Stimulated activated CD4-positive, alpha-beta T cell treated with anti-CD3 and anti-CD28 coated beads, Interleukin-12 subunit alpha, Interleukin-12 subunit beta, amount 100 ng/mL, for 24 hours (primary cell): ENCODE measurements at places on chromosomes 11 and 22.

DNA sequence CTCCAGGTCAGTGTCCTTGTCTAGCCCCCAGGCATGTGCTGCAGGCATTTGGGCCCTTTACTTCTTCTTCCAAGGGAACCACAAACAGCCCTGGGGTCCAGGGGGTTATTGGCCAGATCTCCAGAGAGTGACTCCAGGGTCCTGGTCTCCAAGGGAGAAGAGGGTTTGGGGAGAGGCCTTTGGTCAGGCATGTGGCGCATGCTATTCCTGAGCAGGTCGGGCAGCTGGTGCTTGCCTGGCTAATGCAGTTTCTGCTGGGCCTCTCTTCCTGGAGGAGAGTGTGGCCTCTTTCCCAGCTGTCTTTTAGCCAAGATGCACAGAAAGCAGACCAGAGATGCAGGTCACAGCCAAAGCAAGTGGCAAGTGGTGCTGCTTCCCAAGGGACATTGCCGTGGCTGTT is 3.8 kb upstream of the RFPL2 start:
- no peak for DNase-seq

DNA sequence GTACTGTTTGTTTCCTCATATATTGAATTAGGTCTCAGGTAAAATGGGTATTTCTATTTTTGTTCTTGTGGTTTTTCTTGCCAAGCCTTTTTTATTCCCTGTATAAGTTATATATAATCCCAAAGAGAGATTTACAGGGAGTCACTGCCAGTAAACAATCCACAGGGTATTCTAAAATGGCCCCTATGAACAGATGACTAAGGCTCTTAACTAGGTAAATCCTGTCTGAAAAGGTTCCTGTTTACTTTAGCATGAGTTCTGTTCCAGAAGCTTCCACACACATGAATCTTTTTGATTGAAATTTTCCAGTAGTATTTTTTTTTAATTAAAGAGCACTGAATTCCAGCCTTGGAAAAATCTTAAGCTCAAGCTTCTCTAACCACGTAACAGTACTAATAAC is 552.8 kb upstream of the CCDC179 start:
- DNase-seq = no peak

DNA sequence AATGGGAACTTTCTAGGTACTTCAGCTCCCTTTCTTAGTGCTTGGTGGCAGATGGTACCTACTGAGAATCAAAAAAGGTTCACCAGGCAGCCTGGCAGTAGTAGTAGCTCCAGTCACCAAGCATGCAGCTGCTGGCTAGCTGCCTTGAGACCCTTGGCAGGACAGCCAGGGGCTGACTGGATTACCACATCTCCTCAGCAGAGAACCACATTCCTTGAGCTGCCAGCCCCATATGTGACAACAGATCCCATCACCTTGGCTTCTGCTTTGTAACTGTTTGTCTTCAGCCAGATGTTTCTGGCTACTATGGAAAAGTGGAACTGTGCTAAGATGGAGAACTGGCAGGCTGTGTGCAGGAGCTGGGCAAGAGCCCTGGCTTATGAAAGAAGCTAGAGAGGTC is 39.6 kb upstream of the CHRM4 start:
- no peak for DNase-seq

- DNase-seq = no peak
These were observed 44.4 kb upstream of the ST14 start for GRCh38 chr11:130115218-130115617.

GRCh38 chr22:39703928-39704639 is 133.5 kb downstream of the CACNA1I start:
- no peak for DNase-seq

GRCh38 chr11:41789376-41789775 is 329.9 kb upstream of the LRRC4C start:
- no peak for DNase-seq

DNA sequence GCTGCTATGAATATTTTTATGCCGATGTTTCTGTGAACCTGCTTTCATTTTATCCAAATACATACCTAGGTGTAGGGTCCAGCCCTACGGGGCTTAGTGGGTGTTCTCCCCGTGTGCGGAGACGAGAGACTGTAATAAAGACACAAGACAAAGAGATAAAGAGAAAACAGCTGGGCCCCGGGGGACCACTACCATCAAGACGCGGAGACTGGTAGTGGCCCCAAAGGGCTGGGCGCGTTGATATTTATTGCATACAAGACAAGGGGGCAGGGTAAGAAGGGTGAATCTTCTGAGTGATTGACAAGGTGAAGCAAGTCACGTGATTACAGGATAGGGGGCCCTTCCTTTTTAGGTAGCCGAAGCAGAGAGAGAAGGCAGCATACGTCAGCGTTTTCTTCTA is 920.1 kb downstream of the BRD1 start:
- no peak for DNase-seq

- DNase-seq = no peak
These were observed 171.3 kb downstream of the GRIK4 start for GRCh38 chr11:120682866-120683265.

GRCh38 chr11:96708219-96708878 is 318.5 kb downstream of the JRKL start:
- no peak for DNase-seq

- no peak for DNase-seq
These were observed 145.7 kb upstream of the TEAD1 start for GRCh38 chr11:12528487-12528886.

DNA sequence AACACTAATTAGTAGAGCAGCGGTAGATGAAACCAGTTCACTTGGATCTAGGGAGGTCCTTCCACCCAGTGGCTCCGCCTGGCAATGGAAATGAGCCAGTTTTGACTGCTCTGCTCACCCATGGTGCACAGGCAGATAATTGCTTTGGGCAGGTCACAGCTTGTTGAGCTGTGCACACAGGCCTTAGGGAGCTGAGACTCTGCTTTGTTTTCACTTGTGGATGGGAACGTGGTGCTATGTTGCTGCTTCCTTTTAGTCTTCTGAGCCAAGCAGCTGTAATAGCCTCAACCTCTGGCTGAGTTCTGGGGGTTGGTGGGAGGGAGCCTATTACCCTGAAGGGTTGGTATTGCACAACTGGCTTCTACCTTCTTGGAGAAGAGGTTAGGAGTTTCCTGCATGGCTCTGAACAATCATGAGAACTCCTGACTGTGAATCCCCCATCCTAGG is 262.3 kb upstream of the MTNR1B start:
- DNase-seq = no peak

DNA sequence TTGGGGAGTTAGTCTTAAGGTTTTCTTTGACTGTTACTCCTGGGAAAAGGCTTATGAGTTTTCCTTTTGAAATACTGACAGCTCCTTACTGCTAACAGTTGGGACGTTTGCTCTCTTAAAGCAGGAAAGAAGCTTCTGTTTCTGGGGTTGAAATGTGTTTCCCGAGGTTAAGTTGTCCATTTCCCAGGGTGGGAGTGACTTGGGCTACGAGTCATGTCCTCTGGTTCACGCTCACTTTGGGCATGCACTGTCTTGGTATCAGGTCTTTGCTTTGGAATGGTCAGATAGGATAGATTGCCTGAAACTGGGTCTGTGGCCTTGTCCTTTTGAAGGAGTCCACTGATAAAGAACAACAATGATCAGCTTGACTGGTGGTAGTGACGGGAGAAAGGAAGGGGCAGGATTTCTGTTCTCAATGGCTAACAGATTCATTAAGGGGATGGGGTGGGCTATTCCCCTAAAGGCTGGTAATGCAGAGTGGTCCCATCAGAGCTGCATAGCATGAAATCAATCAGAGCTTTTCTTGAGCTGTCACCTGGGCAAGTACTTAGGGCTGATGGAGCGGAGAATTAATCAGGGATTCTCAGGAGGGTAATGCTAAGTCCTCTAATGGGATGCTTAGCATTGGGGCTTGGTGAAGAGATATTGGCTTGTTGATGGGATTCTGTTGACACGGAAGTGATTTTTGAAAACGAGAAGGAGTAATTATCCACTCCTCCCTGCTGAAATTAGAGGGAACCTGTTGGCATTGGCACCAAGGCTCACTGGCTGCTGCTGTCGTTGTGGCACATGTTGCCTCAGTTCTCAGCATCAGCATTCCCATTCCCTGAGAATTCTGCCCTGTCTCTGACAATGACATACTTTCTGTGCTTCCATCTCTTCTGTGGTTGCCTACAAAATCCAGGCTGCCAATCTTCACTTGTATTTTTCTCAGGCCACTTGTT is 81.6 kb downstream of the TEAD1 start:
- DNase-seq = no peak

- no peak for DNase-seq
These were observed 3.7 kb upstream of the GAL start for GRCh38 chr11:68680541-68681231.

DNA sequence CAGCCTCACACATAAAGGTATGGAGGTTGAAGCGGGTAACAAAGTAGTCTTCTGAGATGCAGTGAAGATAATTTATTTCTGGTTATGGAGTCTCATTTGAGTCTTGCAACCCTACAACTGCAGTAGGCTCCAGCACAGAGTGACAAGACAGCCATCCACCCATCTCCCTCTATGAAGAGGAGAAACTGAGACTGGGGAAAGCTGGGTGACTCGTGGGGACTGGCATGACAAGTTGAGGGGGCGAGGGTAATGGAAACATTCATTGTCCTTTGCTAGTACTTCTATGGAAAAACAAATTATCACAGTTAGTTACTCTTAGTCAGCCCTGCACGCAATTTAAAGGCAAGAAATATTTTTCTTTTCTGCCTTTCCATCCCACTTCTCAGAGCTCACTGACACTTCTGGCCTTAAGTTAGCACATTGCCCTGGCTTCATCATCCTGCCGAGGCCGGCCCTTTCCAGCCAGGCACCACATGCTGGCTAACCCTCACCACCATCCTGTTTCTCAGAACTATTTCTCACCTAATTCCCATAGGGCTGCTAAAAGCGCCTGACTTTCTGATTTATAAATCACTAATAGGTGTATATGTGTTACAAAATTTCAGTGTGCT is 361.1 kb downstream of the ETS1 start:
- DNase-seq = peak; percentile 51

DNA sequence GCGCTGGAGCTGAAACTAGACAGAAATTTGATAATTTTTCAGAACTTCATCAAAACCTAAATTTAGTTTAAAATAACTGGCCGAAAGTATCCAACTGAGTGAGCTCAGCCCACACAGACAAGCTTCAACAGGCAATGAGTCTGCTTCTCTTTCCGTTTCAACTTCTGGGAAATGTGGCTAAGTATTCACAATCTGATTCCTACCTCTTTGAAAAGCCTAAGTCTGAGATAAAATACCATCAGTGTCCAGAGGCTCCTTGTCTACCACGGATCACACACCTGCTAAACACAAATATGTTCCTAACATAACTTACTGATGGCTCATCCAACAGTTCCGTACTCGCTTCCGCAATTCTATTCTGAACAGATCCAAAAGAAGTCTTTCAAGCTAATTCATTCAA is 8.5 kb downstream of the SIK3 start:
- DNase-seq = no peak

DNA sequence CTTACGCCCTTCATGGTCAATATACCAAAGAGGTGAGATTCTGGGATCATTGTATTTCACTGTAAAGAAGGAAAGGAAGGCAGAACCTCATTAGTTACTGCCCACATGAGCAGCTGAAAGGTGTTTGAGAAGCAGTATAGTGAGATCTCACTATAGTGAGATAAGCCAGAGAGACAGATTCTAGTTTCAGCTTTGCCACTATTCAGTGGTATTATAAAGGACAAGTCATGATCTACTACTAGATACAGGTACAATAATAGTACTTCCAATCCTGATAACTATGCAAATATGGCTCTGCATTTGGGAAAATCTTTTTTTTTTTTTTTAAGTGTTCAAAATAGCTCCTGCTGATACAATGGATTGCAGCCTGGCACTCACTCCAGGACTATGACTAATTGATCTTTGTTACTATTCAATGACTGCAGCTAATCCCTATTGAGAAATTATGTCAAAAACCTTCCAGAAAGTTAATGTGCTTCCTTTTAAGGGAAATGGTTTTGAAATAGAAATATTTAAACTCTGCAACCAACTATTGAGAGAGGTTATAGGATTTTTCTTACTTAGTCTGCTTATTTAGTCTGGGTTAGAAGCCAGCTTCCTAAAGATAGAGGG is 8.3 kb upstream of the DLAT start:
- no peak for DNase-seq

DNA sequence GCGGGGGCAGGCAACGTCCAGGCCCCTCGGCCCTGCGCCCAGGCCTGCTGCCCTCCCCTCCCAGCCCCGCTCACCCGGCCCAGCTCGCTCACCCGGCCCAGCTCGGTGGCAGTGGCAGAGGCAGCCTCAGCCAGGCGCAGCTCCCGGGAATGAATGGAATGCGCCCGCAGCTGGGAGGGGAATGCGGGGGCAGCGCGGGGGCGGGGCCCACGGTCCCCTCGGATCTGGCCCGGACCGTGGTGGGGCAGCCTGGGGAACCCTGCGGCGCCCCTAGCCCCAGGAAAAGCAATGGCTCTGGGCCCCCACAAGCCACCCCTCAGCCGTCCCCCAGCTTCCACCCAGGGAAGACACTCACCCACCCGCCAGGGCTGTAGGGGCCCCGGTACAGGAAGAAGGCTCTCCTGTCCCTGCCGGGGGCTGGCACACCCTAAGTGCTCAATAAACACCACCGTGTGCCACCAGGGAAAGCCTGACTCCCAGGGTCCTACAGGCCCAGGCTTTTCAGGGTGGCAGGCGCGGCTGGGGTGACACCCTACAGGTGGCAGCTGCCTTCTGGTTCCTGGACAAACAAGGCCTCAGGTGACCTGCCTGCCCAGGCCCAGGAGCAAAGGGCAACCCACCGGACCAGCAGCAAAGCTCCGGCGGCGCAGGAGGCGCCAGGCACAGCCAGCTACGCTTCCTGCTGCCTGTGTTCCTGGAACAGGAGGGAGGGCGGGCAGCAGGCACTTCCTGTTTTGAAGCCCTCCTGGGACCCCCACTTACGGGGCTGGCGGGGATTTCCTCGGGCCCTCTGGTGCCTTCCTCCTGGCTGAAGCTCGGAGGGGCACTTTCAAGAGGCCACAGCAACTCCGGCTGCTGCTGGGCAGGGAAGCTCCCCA is 13.8 kb downstream of the PLXNB2 start:
- DNase-seq = no peak

- no peak for DNase-seq
These were observed 31.6 kb upstream of the IZUMO1R start for GRCh38 chr11:94272738-94273313.

GRCh38 chr11:123493349-123494063 is 63.4 kb downstream of the GRAMD1B start:
- DNase-seq = no peak

DNA sequence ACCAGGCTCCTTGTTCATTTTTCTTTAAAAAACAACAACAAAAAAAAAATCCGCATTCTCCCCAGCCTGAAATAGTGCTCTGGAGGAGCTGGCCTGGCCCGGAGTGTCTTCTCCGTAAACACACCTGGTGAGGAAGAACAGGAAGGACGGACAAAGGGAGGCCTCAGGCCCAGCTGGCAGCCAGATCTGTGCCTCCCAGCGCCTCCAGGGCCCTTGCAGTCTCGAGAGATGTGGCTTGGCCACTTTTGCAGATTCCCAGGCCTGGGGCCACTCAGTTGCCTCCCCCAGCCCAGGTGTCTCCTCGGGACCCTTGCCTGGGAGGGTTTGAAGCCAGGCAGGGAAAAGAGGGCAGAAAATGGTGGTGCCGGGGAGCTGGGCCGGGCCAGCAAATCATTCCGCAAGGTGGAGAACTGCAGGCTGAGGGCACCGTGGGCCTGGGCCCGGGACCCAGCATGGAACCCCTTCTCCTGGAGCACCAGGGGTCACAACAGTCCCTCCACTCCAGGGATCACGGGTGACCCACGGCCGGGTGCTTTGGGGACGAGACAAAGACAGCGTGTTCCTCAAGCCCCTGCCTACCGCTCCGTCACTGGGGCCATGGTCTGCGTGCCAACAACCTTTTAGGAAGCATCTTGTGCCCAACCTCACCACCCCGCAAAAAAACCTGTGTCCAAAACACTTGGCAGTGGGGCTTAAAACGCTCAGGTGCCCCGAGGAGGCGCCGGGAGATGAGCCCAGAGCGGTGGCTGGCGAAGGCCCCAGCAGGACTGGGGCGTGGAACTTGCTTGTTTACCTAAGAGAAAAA is 67.1 kb upstream of the WNT7B start:
- no peak for DNase-seq
